BE2C (cell line): ENCODE measurements at places on chromosomes 5 and 9.

DNA sequence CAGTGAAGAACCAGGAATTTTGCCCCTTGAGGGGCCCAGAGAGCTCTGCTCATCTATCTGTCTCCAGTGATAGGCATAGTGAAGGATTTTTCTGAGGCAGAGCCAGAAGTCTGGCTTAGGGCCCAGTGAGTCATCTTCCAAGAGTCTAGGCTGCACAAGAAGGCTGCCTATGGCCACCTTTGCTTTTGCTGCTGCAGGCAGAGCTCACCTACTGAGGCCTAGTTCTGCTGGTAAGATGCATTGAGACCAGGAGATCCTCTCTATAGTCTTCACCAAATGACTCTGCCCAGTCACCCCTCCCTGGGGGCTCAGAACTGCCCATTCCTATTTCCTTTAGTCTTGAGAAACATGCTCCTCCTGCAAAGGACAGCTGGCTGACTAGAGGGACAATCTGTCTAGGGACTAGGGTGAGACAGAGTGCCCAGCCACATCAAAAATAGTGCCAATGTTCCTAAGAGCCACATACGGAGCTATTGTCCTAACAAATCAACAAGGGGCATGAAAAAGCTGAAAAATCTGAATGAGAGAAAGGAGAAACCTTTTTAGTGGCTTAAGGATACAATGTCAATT, 40.3 kb upstream of the CDKN2AIPNL start:
- peak; percentile 43 for DNase-seq

DNA sequence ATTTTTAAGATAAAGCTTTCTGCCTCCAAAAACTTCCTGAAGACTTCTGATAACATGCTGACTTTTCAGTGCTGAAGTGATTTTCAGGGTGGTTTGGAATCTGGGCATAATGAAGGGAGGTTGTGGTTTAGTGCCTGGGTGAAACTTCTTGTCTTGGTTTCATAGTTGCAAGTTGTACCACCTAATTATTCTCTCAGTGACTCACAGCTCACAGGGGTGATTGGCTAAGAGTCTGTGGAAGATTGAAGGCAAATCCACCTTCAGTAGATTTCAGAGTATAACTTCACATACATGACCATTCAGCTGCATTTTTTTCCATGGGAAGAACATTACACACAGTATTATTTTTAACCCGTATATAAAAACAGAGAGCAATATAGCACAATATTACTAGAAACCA, 199.9 kb downstream of the PTTG1 start:
- no peak for DNase-seq

- no peak for DNase-seq
These were observed at the start of gene SPINK13 for GRCh38 chr5:148268566-148268965. TSS of gene SPINK13 (plus strand) at chr5:148268794. CDS start at chr5:148270073, 1,279 bp downstream.

GRCh38 chr5:124045412-124045811, 533.4 kb downstream of the CSNK1G3 start:
- DNase-seq = no peak

- no peak for DNase-seq
These were observed 611.2 kb downstream of the NR2F1-AS1 start for GRCh38 chr5:92969781-92970237.

- DNase-seq = no peak
These were observed 19.0 kb upstream of the N4BP3 start for GRCh38 chr5:178094345-178094744.

DNA sequence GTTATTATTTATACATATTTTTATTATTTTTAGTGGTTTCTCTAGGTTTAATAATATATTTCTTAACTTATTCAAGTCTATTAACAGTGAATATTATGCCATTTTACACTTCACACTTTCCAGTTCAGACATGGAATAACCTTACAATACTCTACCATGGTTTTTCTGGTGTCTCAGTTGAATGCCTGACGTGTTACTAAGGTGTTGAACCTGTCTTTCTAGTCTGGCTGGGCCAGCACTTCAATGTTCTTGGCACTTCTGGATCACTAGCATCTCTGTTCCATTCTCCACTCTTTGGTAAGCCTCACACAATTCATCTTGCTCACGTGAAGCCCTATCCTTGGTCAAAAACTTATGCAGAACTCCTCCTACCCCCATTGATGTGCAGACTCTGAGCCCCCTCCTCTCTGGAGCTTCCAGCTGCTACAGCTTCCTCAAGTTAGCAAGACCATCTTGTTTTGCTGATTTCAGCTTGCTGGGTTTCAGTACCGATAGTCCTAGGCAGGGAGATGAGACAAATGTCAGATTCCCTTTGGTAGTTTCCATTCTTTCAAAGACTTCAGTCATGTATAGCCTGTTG, 243.1 kb downstream of the FBXO4 start:
- no peak for DNase-seq
